Posterior vena cava (tissue), 2 donors: ENCODE measurements at places on chromosomes 11 and 22. TPM values are rescaled to one million over a fixed set of nuclear protein-coding genes. Genes with fewer than 3 reads are reported as not detected.

Gene MYH9
- total RNA-seq: 831 TPM

Gene APIP
- 31.1 TPM for total RNA-seq

Gene BDNF
- 12.5 TPM for total RNA-seq

Gene IGLL1
- total RNA-seq: not detected

Gene PNPLA5
- total RNA-seq: not detected

Gene LINC01488
- total RNA-seq: not detected

Gene LTO1
- 17.2 TPM for total RNA-seq

Gene OR51B5
- 0.51 TPM for total RNA-seq

Gene CRYBA4
- not detected for total RNA-seq

Gene UBE2L3
- 36.2 TPM for total RNA-seq

Gene LRP4
- total RNA-seq: 9.1 TPM

DNA sequence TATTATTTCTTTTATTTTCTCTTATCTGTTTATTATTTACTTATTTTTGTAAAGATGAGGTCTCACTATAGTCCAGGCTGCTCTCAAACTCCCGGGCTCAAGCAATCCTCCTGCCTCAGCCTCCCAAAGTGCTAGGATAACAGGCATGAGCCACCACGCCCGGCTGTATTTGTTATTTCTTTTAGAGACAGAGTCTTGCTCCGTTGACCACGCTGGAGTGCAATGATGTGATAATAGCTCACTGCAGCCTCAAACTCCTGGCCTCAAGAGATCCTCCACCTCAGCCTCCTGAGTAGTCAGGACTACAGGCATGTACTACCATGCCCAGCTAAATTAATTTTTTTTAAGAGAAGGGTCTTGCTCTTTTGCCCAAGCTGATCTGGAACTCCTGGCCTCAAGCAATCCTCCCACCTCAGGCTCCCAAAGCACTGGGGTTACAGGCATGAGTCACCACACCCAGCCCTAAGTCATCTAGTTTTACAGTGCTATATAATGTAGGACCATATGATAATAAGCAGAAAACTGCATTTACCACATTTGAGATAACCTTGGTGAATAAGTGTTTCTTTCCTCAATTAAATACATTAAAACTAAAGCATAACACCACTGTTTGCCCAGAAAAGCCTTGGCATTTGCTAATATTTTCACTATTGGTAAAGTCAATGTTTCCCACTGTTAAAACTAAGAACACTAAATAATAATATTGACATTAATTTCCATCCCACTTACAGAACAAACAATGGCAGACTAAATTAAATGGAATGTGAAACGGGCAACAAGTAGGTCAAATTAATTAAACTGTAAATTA, 127.5 kb downstream of the SIK3 start:
- DNase-seq: no peak

- DNase-seq: peak; percentile 83
Observed at GRCh38 chr11:59669611-59670009, 773 bp upstream of the PATL1 start.

DNA sequence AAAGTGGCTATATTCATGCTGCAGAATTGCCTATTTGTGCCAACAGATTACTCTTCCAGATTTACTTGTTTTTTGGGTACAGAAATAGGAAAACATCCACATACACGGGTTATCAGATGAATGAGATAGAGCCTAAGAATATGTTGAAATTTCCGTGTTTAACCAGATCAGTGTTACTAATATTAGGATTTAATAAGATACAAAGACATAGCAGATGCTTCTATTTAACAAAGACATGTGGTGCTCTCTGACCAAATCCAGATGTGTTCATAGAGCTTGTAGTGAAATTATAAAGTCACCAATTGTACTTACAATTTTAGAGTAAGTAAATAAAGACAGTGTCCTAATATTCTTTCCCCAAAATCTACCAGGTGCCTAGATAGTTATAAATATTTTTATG, 208.0 kb downstream of the CASP12 start:
- DNase-seq: no peak

DNA sequence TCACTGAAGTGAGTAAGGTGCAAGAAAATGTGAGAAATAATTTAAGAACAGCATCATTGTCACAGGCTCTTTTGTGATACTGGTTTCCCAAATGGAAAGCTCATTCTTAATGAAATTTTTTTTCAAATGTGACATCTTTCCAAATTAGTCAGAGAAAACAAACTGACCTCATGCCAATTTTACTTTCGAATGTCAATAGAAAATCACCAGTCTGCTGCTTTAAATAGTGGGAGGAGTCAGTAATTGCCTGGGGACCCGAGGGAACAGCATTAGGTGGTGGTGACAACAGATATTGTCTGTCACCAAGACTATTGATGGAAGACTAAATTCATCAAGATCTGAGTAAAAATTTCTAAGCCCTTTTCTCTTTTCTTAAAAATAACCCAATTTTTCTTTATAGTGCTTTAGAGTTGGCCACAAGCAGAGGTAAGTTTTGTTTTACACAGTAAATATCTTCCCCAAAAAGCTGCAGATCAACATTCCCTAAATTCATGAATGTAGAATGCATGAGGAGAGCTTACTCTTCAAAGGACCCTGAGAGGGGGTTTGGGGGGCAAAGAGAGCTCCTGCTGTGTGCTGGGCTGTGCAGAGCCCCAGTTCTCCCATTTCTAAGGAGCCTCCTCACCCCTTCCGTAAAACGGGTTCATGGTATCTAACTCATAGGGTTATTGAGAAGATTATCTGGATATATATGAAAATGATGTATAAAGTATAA, 95.1 kb downstream of the PIWIL4 start:
- no peak for DNase-seq

GRCh38 chr11:35138943-35139721, at the start of gene CD44:
Gene CD44 (plus strand): TSS chr11:35139171. CDS start chr11:35139304, 133 bp downstream.
- peak; percentile 94 for DNase-seq

DNA sequence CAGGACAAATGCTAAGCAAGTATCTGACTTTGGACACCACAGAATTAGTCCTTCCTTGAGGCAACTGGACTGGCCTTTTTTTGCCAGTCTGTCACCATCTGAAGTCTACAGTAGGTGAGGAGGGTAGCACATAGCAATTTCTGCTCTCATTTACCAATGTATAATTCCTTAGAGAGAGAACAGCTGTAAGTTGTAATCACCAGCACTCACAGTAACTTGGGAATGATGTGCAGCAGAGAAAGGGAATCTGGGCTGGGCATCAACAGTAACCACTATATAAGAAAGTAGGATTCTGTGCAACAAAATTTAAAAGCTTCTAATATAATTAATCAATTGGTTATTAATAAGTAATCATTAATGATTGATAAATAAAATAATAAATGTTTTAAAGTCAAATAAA, 86.3 kb upstream of the FAT3 start:
- DNase-seq: no peak

DNA sequence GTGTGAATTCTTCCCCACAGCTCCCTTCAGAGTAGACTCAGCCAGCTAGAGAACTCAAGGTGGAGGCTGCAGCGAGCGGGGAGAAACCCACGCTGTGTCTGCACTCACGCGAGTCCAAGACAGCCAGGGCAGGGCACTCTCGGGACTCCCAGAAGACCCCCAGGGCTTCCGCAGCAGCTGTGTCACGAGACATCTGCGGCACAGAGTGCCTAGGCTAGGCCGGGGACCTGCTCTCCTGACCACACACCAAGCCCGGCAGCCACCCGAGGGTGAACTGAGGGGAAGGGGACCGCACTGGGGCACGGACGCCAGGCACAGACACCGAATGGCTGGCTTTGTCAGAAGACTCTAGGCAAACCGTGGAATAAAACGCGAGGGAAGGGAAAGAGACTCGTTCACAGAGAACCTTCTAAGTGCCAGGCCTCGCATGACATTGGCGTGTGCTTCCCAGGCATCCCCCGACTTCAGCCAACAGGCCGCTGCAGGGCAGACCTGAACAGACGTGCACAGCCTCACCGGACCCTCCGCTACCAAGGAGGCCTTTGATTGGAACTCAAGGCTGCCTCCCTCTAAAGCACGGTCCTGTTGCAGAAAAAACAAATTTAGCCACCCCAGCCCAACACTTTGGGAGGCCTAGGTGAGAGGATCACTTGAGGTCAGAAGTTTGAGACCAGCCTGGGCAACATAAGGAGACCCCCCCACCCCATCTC, 18.2 kb upstream of the MOB2 start:
- DNase-seq: no peak

- no peak for DNase-seq
Observed at GRCh38 chr11:18775492-18776292, 15.9 kb downstream of the PTPN5 start.

GRCh38 chr11:57641011-57641807, 8.5 kb downstream of the YPEL4 start:
- no peak for DNase-seq

DNA sequence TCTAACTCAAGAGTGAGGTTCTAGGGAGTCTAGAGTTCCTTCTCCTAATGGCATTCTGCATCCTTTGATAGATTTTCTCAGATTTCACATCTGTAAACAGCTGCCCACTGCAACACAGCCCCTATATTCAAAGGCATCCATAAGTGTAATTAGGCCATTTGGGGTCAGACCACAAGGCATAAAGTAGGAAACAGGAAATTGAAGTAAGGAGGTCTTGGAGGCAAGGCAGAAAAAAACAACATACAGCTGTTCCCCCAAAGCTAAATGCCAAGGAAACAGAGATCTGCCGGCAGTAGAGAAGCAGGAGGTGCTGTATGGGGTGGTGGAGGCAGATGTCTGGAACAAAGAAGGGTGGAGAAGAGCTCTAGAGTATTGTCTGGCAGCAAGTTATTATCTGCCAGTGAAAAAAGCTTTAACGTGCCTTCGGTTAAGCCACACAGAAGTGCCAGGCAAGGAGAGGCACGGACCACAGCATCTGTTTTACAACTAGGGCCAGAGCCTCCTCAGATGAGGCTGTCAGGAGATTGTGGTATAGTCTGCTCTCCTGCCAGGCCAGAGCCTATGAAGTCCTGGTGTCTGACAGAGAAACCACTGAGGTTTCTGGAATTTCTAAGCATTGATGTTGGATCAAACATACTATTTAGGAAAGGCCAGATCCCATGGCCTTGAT, 100.2 kb upstream of the CHRM4 start:
- no peak for DNase-seq

- DNase-seq: no peak
Observed at GRCh38 chr22:47100019-47100418, 337.6 kb downstream of the TBC1D22A start.

GRCh38 chr11:134276396-134277182, 410 bp downstream of the GLB1L3 start:
- DNase-seq: no peak

- no peak for DNase-seq
Observed at GRCh38 chr11:95082576-95083001, 7.1 kb upstream of the ENDOD1 start.

- DNase-seq: no peak
Observed at GRCh38 chr11:47589977-47590861, 3.7 kb downstream of the FAM180B start.

GRCh38 chr22:50061824-50062355, 3.8 kb upstream of the TTLL8 start:
- DNase-seq: no peak

GRCh38 chr11:64084951-64085710, 49.4 kb downstream of the FLRT1 start:
- no peak for DNase-seq
